Activated CD8-positive, alpha-beta memory T cell treated with anti-CD3 and anti-CD28 coated beads, Interleukin-2, amount 50 U/mL, for 4 hours (primary cell): ENCODE measurements at places on chromosomes 12 and 14.

GRCh38 chr14:57274551-57274950 is 5.8 kb downstream of the AP5M1 start:
- DNase-seq, result no peak

DNA sequence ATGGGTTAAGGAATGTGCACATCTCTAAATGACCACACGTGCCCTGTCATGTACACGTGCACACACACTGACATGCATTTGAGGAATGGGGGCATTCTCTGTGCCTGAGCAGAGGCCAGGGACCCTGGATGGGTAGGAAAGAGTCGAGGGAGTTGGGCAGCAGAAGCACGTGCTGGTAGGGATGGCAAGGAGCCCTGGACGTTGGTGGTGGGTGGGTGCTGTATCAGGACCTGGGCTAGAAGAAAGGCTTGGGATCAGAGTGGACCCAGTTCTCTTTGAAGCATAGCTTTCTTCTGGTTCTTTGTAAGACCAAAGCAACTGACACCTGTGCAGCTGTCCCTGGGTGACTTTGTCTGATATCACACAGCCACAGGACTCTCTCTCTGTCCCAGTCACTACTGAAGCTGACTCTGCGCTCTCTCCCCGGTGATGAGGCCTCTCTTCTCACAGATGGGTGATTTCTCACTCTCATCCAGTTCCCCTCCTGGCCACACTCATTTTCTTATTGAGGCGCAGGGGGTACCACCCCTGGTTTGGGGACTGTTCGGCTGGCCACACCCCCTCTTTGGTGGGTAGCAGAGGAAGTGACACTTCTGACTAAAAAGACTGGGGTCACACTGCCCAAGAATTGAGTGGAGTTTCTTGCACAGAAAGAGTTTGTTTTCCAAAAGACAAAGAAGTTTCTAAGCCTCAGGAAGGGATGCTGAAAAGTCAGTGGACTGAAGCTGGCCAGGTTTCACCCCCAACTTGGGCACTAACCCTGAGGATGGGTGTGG is 171.7 kb upstream of the RTL1 start:
- no peak for DNase-seq

GRCh38 chr12:52630008-52630500 is 11.7 kb upstream of the KRT73 start:
- DNase-seq, result no peak

DNA sequence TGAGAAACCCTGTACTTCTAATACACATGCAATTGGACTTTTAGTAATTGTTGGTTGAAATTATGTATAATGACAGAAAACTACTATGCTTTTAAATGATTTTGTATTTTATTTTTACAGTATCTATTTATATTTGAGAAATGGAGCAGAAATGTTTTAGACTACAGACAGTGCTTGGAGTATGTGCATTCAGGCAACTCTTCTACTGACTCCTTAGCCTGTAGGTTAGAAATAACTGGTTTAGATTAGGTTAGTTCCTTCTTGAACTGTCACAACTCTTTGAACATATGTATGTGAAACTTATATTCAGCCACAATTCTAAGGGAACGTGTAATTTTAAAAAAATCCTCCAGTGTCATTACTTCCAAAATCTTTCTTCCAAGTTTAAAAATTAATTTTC is 1.7 kb downstream of the FGFR1OP2 start:
- no peak for DNase-seq

- DNase-seq, result peak; percentile 21
These were observed 2.1 kb downstream of the RNF10 start for GRCh38 chr12:120536064-120536791.

DNA sequence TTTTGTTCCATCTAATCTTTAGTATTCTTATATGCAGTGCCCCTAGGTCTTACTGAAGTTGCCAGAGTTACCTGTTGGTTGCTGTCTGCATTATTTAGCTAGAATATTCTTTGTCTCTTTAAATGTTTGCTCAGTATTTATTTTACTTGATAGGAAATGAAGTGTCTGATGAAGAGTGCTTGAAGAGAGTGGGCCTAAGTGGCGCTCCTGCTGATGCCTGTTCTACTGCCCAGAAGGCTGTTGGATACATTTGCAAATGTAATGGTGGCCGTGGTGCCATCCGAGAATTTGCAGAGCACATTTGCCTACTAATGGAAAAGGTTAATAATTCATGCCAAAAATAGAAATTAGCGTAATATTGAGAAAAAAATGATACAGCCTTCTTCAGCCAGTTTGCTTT is 18.9 kb downstream of the CMAS start:
- DNase-seq, result no peak

GRCh38 chr12:109695961-109696461 is 17.6 kb upstream of the FAM222A start:
- no peak for DNase-seq

GRCh38 chr14:21454843-21455544 is 929 bp downstream of the CHD8 start:
- DNase-seq, result no peak

DNA sequence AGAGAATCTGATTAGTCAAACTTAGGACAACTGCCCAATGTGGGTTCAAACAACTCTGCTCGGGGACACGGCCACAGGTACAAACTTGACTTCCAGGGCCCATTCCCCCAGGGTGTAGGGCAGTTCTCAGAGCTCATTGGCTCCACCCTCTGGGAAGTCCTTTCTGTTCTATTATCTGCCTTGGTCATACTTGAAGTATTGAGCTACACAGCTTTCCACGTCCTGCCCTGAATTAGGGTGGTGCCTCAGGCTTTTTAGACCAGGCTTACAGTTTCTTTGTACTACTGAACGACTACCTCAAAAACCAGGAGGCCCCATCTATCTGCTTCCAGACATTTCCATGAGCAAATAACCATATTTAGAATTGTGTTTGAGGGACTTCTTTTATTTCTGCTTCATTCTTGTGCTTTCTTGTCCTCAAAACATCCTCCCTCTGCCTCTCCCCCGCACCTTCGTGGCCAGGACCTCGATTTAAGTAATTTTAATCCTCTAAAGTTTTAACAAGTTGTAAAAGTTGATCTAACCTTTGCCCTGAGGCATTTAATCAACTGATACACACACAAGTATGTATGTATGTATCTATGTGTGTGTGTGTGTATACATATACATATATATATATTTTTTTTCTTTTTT is 281.7 kb upstream of the AMIGO2 start:
- DNase-seq, result peak; percentile 39

DNA sequence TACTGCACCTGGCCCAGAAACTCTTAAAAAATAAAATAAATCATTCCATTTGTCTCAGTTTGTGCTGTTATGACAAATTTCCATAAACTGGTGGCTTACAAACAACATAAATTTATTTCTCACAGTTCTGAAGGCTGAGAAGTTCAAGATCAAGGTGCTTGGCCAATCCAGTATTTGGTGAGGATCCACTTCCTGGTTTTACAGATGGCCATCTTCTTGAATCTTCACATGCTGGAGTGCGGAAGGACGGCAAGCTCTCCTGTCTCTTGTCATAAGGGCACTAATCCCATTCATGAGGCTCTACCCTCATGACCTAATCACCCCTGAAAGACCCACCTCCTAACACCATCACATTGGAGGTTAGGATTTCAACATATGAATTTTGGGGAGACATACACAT is 29.9 kb upstream of the MYBPC1 start:
- DNase-seq, result no peak

DNA sequence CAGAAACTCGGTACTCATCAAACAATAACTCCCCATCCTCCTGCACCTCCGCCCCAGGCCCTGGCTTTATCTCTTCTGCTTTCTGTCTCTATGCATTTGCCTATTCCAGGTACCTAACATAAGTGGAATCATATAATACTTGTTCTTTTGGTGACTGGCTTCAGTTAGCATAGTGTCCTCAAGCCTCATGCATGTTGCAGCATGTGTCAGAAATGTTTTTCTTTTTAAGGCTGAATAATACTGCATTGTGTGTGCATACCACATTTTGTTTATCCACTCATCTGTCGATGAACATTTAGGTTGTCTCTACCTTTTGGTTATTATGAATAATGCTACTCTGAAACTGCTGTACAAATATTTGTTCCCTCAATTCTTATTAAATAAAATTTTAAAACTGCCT is 117.1 kb downstream of the KICS2 start:
- no peak for DNase-seq

DNA sequence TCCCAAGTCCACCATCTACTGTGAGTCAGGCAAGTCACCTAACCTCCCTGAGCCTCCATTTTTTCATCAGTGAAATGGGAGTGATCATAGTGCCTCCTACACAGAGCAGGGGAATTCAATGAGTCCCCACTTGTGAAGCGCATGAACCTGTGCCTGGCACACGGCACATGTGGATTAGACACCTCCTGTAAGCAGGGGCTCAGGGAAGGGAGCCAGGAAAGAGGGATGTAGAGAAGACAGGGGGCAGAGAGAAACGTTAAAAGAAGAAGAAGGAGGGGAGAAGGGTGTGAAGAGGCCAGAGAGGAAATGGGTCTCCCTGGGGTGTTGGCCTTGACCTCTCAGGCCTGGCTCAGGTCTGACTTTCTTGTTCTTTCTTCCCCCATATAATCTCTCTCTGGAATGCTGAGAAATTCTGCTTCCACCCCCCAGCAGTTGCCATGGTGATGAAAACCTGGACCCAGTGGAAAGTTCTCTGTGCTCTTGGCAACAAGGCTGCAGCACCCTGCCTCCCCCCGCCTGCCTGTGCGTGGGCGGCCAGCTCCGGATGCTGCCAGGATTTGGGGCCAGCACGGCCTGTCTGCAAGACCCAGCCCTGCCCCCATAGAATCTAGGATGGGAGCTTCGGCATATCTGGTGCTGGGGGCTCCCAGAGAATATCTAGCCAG is 94.5 kb downstream of the CALM1 start:
- DNase-seq, result no peak

DNA sequence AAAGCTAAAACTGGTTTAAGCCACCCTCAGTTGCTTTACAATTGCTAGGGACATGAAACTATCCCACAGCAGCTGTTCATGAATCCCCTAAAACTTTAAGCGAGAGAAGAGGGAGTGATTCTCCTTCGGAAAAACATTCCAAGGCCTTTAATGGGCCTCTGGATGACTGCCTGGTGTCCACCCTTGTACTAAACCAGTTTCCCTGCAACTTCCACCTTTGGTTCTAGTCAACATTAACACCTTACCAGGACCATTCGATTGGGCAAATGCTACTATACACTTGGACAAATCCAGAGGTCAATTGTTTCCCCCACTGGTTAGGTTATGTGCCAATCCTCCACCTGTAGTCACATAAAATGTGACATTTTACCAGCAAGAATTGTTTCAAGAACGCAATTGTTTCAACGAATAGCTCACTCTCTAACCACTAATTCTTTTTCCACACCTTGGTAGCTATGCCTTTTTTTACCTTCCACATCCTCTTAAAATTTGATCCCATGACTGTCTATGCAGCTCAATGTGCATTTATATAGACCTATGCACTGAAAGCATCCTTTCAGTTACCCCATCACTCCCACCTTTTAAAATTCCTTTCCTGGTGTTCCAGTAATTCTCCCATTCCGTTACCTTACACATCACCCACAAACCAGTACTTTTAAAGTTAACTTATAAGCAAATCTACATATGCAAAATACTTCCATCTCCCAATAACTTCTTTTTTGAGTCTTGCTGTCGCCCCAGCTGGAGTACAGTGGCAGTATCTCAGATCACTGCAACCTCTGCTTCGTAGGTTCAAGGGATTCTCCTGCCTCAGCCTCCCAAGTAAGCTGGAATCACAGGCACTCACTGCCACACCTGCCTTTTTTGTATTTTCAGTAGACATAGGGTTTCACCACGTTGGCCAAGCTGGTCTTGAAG is 3.6 kb downstream of the UBC start:
- DNase-seq, result no peak

DNA sequence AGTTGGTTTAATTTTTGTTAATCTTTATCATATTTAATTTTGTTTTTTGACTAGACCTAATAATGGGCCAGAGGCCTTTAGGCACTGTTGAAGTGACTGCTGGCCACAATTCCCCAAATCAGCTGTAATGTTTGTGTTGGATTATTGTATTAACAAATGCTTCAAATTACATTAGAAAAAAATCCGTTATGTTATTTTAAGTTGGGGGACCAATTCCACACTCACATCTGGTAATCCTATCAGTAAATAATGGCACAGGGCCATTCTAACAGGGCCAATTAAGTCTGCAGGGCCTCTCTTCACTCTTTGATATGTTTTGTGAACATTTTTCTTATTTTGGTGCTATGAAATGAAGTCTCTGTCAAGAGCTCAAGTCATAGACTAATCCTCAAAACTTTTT is 39.6 kb downstream of the CHST11 start:
- DNase-seq, result no peak

- DNase-seq, result no peak
These were observed 207.4 kb upstream of the EEA1 start for GRCh38 chr12:93136253-93137055.

- DNase-seq, result no peak
These were observed 37.1 kb downstream of the NID2 start for GRCh38 chr14:52031781-52032180.

GRCh38 chr14:71621980-71622605 is 310.1 kb upstream of the RGS6 start:
- no peak for DNase-seq

DNA sequence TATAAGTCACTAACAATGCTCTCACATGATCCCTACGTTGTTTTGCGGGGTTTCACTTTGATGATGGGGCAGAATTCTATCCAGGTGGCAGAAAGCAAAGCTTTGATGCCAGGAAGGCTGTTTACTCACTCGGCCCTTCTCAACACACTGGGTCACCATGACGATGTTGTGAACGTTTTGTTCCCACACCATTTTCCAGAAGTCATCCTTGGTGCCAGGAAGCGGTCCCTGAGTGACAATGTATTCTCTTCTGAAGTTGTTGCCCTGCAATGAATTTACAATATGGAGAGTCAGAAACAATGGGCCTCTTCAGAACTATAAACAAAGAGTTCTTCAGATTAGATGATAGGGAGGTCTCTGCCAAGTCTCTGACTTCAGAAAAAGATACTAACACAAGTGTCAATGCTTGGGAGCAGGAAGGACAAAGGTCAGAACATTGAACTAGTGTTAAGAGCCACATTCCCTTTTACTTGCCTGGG is 101.3 kb downstream of the PTPRB start:
- DNase-seq, result no peak

DNA sequence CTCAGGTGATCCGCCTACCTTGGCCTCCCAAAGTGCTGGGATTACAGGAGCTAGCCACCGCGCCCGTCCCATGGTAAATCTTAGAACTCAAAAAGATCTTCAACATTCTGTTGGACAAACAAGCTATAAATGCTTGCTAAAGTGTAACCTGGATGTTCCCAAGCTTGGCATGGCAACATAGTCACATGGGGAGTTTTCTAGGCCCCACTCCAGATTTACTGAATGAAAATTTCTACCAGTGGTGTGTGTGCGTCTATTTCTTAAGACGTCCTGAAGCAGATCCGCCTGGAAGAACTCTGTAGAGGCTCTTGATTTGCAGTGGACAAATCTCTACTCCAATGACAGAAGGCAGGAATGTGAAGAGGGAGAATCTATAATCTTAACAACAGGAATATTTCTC is 59.9 kb downstream of the ZFYVE21 start:
- DNase-seq, result no peak

DNA sequence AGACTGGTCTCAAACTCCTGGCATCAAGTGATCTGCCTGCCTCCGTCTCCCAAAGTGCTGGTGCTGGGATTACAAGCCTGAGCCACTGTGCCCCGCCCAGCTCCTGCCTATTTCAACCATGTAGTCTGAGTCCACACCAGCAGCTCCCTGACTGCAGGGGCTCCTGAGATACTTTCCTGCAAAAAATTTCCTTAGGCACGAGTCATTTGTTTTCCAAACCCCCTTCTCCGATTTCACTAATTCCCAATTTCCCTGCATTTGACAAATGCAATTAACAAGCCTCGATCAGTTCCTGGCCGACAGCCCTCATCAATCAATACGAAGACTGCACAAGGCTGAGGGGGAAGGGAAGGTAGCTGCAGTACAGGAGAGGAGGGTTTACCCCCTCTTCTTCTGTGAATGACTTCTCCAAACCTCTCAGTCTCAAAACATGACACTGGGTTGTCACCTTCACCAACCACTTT is 10.1 kb downstream of the PSMB5 start:
- no peak for DNase-seq
